Stimulated activated CD4-positive, alpha-beta T cell treated with anti-CD3 and anti-CD28 coated beads, Interleukin-1b, Interleukin-23, amount 100 ng/mL, for 1 hour (primary cell): ENCODE measurements at places on chromosomes 6 and 20.

DNA sequence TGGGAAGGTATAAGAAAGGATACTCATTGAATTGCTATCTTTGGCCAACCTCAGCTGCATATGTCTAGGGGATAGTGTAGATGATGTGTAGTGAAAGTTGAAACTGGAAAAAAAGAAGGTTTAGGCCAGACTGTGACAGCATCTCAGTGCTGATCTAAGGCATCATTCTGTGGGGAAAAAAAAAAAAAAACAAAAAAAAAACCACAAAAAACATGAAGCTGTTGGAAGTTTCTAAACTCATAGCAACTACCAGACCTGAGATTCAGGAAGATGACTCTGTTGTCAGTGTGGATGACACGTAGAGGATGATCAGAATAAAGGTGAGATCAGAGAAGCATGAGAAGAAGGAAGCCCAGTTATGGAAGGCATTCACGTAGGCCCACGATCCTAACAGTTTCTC, 100.8 kb upstream of the CNKSR3 start:
- no peak for DNase-seq

DNA sequence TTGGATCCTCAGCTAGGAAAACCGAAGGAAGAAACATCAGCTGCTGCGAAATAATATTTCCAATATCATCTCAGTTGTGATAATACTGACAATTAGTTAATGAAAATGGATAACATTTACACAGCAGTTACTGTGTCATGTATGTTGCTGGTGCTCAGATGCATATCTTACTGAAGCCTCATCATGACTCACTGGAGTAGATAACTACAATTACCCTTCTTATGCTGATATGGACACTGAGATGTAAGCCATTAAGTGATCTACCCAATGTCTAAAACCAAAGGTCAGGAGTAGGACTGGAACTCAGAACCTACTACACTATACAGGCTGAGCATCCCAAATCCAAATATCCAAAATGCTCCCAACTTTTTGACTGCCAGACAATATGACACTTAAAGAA, 54.7 kb upstream of the LYRM2 start:
- no peak for DNase-seq

GRCh38 chr6:13536796-13537526, 37.4 kb upstream of the SIRT5 start:
- no peak for DNase-seq

DNA sequence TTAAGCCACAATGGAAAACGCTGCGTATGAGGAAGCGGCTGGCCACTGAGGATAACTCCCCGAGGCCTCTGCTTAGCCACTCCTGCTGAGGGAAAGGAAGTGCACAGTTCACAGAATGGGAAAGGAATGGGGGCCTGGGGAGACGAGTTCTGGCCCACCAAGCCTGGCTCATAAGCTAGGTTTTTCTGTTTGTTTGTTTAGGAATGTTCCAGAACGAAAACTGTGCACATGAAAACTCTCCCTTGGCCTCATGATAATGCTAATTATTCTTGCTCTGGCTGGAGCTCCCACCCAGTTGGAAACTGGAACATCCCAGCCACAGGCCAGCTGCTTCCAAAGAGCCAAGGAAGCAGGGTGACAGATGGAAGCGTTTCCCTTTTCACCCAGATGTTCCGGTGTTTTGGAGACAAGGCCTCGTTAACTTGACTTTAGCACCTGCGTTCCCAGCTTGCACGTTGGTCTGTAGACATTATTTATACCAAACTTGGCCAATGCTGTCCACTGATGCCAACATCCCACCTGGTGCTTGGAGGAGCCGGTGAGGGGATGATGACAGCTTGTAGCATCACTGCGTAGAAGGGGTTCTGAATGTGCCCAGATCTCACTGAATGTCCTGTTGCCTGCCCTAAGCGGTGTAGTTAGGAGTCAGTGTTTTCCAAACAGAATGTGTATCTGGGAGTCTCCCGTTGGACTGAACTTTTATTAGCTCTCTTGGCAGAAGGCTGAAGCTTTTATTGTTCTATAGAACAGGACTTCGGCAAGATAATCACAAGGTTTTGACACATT, 34.5 kb downstream of the APCDD1L start:
- no peak for DNase-seq

GRCh38 chr6:48611332-48611731, 500.3 kb upstream of the PTCHD4 start:
- DNase-seq = no peak

- no peak for DNase-seq
These were observed 4.6 kb upstream of the RFPL4B start for GRCh38 chr6:112342511-112342910.

DNA sequence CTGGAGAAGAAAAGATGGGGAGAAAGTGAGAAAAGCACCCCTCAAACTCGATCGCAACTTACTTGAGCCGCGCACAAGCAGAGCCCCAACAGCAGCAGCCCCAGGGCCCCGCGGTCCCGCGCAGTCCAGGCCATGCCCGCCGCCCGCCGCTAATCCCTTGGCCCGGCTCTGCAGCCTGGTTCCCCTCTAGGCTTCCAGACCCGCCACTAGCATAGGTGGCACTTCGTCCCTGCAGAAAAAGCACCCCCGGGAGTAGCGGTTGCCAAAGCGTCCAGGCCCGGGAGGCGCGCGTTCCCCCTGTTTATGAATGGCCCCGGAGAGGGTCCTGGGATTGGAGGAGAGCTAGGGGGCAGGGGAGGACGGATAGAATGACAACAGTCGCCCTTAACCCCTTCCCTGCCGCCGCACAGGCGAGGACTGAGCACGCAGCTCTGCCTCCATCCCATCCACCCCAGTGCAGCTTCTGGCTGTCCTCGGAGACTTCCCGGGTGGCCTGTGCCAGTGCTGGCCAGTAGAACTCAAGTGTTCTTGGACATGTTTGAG, 19.9 kb downstream of the COL9A1 start:
- no peak for DNase-seq

DNA sequence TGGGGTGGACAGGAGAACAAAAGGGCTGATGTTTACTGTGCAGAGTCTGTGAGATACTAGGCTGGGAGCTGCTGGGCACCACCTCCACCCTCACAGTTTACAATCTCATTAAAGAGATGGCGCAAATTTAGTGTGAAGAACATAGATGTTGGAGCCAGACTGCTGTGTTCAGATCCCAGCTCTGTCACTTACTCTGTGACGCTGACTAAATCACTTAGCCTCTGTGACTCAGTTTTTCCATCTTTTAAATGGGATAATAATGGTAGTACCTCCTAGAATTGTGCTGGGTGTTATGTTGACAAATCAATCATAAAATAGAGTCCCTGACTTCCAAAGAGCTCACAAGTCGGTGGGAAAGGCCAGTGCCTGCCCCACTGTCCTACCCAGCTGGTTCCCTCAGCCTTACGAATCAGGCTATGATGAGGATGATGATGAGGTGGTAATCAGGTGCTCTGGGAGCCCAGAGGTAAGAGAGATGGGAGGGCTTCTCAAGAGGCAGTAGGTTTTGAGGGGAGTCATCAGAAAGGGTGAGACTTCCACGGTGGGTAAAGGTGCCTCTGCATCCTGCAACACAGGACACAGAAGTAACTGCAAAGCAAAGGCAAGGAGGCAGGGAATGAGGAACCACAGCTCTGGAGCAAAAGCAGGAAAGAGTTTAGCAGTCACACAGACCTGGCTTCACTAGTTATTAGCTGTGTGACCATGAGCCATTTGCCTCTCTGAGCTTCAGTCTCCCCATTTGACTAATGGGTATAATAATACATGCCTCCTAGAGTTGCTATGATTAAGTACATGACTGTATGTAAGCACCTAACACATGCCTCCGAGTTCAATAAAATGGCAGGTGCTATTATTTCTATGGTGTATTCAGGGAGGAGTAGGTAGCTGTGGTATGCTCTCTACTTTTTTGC, 8.9 kb downstream of the FYN start:
- no peak for DNase-seq

DNA sequence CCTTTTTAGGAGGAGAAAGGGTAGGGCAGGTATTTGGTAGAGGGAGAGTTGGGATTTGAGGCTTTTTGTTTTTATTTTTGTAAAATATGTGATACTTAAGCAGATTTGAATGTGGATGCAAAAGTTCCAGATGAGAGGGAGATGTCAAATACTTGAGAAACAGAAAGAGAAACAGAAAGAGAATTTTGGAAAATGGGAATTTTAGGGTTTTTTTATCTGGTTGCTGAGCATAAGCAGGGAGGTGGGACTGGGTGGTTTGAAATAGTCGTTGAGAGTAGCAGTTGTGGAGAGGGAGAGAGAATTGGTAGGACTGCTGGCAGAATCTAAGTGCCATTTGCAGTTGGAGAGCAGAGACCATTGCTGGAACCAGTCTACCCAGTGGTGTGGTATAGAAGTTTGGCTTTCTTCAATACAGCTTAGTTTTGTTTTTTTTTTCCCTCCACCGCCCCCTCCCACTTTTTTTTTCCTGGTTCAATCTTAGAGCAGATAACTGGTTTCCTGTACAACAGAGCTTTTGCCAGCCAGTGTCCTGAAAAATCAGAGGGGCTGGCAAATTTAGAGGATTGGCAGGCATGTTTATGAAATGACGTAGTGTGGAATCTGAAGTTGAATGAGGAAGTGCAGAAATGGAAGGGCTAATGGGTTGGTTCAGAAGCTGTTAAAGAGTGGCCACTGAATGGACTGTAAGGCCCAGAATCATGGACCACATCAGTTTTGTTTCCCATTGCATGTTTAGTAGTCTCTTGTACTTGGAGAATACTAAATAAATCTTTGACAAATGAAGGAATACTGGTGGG, 68.7 kb downstream of the ATRN start:
- no peak for DNase-seq

DNA sequence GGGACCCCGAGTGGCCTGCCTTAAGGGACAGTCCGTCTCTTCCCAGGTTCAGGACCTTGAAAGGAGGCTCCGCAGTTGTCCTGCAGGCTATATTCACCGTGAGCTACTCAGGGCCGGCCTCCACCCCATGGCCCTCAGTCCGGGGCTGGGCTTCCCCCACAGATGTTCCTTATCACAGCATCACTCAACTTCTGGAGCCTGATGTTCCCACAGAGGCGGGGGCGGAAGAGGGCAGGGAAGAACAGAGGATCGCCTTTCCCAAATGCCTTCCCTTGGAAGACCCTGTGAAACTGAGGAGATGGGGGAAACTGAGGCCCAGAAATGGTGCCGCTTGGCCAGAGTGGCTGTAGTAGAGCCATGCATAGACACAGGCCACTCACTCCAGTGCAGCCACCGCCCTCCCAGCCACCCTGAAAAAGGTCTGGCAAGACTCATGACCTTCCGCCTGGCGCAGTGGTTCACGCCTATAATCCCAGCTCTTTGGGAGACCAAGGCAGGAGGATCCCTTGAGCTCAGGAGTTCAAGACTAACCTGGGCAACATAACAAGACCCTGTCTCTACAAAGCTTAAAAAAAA, 4.3 kb upstream of the COX4I2 start:
- no peak for DNase-seq

DNA sequence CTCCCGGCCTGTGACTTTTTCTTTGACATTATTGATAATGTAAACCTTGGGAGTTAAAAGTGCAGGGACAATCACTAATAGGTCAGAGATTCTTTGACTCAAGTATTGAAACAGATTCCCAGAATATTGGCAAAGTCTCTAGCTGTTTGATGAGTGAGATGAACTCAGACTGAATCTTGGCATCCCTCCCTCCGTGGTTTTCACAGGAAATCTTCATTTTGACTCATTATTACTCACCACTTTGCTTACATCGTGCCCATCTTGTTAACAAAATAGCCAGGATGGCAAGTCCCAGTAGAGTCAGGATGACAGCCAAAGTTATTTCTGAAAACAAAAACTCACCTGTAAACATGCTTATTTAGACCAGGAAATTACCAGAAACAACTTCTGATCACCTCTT, 2.0 kb downstream of the TSBP1 start:
- DNase-seq = no peak

GRCh38 chr20:8127553-8128255, 4.4 kb upstream of the PLCB1 start:
- DNase-seq = no peak

GRCh38 chr6:7541175-7542064, at the start of gene DSP:
Gene DSP, plus strand, starts transcription at chr6:7541671. Its CDS starts 245 bp downstream, at chr6:7541916.
- no peak for DNase-seq

DNA sequence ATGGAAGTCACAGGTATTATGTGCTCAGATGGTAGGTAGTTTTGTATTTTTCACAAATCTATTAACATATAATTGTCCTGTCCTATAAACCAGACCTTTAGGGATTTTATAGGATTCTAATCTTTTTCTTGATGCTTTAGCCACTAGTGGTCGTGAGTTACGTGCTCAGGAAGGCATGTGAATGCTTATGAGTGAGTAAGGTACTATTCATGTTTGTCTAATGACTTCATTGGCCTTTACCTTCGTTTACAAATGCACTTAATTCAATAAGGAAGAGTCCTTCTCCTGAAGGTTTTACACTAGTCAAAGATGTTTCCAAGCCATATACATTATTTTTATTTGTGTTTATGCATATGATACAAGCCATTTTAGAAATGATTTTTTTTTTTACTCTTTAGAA, 23.0 kb downstream of the PACRG start:
- no peak for DNase-seq

DNA sequence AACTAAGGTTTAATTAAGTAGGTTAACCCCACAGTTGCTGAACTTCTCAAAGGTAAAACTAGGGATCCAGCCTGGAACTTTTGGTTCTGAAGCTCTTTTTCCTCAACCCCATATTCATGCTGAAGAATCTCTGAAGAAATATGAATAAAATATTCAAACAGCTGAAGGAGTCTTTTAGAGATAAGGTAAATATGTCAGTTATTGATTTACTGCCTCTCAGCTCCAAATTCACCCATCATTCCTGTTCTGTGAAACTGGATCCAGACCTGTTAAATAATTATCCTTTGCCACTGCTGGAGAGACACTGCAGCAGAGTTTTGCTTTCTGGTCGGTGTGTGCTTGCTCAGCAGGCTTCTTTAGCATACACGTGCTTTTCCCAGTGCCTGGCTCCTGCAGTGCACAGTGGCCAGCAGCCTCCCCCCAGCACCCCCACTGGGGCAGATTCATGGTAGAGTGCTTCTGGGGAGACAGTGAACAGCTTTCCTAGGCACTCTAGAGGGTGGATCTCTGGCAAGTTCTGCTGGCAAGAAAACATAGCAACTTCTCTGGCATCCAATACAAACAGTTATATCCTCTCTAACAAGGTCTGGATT, 62.0 kb upstream of the BCLAF1 start:
- no peak for DNase-seq

GRCh38 chr6:28488916-28489365, 26.7 kb downstream of the GPX6 start:
- DNase-seq = no peak

GRCh38 chr6:44057238-44057930, 69.9 kb downstream of the MRPL14 start:
- DNase-seq = no peak

DNA sequence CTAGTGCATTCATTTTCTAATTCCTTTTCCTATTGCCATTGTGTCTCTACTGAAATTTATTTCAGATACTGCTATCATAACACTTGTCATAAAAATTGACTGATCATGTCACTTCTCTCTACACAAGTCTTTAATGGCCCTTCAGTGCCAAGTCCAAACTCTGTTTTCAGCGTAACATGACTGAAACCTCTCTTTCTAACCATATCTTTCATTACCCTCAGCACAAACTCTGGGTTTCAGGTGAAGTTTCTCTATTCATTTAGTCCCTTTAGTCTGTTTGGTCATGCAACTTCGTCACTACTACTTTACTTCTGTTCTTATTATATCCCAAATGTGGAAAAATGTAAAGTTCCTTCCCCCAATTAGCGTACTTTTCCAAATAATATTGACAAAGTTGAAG, 234.9 kb downstream of the OGFRL1 start:
- no peak for DNase-seq
